Liver (tissue), 10 donors: ENCODE measurements at places on chromosomes 16 and 17.

GRCh38 chr16:65965628-65966027 lies 400.9 kb upstream of the CDH5 start:
- DNase-seq, result no peak

DNA sequence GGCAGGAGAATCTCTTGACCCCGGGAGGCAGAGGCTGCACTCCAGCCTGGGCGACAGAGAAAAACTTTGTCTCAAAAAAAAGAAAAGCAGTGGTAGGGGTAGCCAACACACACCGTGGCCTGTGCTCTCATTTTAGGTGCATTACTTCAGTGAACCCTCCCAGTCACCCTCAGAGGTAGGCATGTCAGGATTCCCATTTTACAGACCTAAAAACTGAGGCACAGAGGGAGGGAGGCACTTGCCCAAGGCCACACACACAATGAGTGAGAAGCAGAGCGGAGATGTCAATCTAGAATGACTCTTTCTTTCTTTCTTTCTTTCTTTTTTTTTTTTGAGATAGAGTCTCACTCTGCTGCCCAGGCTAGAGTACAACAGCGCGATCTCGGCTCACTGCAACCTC lies 5.2 kb downstream of the COTL1 start:
- DNase-seq, result no peak

DNA sequence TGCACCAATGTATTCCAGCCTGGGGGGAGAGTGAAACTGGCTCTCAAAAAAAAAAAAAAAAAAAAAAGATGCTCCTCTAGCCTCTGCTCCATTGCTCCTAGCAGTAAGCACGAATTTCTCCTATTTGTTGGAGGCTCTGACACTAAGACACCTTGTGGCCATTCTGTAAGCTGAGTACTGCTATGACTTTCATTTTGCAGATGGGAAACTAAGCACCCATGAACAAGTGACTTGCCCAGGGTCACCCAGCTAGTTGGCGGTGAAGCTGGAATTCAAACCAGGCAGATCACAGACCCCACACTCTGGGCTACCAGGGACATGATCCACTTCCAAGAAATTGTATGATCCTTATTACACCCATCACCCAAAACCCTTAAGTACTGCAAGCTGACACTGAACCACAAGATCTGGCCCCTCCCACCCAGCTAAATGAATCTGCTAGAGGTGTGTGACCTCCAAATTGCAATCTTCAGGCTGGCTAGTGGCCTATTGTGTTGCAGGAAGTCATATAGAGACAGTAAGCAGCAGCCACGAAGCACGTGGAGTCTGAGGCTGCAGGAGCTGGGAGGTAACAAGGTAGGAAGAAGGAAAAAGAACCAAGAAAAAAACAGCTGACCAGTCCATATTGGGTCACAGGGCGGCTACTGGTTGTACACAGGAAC lies 209.4 kb downstream of the XYLT1 start:
- no peak for DNase-seq

- no peak for DNase-seq
Observed at GRCh38 chr17:27233776-27234175, 60.1 kb upstream of the WSB1 start.

DNA sequence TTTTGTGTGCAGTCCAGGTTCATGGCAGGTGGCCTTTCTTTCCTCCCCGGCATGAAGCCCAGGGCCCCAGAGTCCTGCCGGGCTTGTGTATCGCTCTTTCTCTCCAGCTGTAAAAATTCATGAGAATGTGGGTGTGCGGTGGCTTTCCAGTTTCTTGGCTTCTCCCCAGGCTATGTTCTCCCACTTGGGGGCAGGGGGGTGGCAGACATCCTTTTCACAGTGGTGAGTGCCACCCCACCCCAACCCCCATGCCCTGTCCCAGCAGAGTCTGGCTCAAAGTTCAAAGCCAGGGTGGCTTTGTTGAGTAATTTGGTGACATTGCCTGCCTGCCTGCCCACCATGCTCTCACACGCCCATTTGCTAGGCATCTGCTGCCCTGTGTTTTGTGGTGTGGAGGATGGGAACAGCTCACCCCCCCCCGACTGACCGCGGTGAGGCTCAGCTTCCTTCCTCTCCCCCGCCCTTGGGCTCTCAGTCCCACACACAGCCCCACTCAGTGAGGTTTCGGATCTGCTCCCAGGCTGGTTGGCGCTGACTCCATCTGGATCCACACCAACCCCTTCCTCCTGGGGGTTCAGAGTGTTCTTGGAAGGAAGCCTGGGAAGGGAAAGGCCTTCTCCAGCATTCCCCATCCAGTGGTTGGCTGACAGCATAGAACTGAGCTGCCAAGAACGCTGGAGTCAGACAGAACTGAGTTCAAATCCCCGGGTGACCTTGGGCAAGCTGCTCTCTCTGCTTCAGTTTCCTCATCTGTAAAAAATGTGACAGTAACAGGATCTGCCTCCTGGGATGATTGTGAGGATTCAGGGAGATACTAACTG lies 36.0 kb downstream of the CHD9 start:
- DNase-seq, result no peak
